Uterus (tissue), 4 donors: ENCODE measurements at places on chromosomes 7 and 10. TPM values are rescaled to one million over a fixed set of nuclear protein-coding genes. Genes with fewer than 3 reads are reported as not detected.

DPP6 gene
- 27.1 TPM for total RNA-seq

ZPBP gene
- not detected for total RNA-seq

RBP4 gene
- not detected for total RNA-seq

PTCD1 gene
- 5.6 TPM for total RNA-seq

ZNF488 gene
- total RNA-seq: not detected

LDB3 gene
- total RNA-seq: 0.97 TPM

VSIR gene
- total RNA-seq: 127 TPM

CRHR2 gene
- not detected for total RNA-seq

RHOBTB1 gene
- total RNA-seq: 16.4 TPM

TMEM106B gene
- total RNA-seq: 84.3 TPM

PNLIPRP1 gene
- not detected for total RNA-seq

OR2A42 gene
- total RNA-seq: 0.15 TPM

CAMK2B gene
- total RNA-seq: not detected

BAIAP2L1 gene
- 4.3 TPM for total RNA-seq

ZNF425 gene
- total RNA-seq: 0.77 TPM

GARIN1A gene
- 0.35 TPM for total RNA-seq

NPC1L1 gene
- total RNA-seq: 0.49 TPM

EIF5AL1 gene
- total RNA-seq: 0.29 TPM

CCDC172 gene
- total RNA-seq: not detected

SLC26A3 gene
- total RNA-seq: 0.55 TPM

CADPS2 gene
- 119 TPM for total RNA-seq

GOLGA7B gene
- 0.09 TPM for total RNA-seq

TMEM236 gene
- 0.59 TPM for total RNA-seq

ABHD11 gene
- total RNA-seq: 10.8 TPM

CUZD1 gene
- 0.97 TPM for total RNA-seq

SLC16A12 gene
- total RNA-seq: 7.4 TPM

NODAL gene
- total RNA-seq: not detected

IFIT1 gene
- total RNA-seq: 22.5 TPM

PLPP4 gene
- not detected for total RNA-seq

WNT8B gene
- total RNA-seq: not detected
